ENCODE measurements at places on chromosomes 5 and 9.

DNA sequence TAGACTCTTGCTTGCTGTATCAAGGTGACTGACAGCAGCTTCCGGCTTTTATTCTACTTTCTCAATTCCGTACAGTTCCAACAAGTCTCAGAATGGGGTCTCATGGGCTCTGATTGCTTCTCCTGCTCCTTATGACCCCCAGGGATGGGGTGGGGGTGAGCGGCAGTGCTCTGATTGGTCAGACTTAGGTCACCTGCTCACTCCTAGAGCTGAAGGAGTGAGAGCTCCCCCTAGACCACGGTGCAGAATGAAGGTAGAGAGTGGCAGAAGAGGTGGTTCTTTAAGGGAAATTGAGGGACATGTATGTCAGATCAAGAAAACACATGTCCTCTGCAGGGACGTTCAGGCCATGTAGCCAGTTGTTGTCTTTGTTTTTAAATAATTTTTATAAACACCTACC, 115.2 kb downstream of the C9orf152 start:
- no peak for DNase-seq
- H3K36me3 ChIP-seq = no peaks in the 10 kb centered on the region
- no peak overlapping the region for H3K4me3 ChIP-seq
- no peaks in the 10 kb centered on the region for H3K27me3 ChIP-seq

DNA sequence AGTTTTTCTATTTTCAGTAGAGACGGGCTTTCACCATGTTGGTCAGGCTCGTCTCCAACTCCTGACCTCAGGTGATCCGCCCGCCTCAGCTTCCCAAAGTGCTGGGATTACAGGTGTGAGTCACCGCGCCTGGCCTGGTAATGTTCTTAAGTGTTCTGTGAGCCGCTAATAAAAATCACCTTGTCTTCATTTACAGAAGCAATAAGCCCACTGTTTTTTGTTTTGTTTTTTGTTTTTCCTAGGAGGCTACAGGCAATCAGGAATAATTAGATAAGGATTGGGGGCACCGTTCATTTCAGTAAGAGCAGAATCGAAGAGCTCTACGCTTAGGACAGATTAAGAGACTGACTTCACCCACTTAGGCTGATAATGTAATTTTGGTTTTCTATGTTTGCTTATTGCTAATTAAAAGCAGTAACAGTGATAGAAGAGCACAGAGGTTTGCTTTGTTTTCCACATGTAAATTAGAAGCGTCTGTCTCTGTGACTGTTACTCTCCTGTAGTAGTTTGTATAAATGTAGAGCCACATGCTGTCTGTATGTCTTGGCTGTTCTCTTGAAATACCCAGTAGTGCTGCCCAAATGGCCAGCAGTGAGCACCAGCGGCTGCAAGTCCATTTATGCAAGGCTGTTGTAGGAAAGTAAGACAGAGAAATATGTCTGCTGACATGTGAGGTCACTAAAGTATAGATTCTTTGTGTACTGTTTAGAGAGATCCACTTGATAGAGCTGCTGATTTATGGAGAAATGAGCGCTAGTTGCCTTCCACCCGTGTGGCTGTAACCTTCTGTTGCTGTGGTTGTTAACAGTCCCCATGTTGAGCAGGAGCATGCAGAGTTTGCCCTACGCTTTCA, 30.5 kb downstream of the TRIO start:
- peaks cover 5% of the 10 kb centered on the region for H3K4me1 ChIP-seq
- no peak overlapping the region for H3K4me3 ChIP-seq
- H3K36me3 ChIP-seq = no peaks in the 10 kb centered on the region
- H3K27ac ChIP-seq = no peak overlapping the region
- no peak for DNase-seq

- H3K27me3 ChIP-seq = no peaks in the 10 kb centered on the region
- no peak overlapping the region for H3K27ac ChIP-seq
- no peak for DNase-seq
- H3K36me3 ChIP-seq = no peaks in the 10 kb centered on the region
These were observed 103.3 kb downstream of the RPS23 start for GRCh38 chr5:82174919-82175219.

DNA sequence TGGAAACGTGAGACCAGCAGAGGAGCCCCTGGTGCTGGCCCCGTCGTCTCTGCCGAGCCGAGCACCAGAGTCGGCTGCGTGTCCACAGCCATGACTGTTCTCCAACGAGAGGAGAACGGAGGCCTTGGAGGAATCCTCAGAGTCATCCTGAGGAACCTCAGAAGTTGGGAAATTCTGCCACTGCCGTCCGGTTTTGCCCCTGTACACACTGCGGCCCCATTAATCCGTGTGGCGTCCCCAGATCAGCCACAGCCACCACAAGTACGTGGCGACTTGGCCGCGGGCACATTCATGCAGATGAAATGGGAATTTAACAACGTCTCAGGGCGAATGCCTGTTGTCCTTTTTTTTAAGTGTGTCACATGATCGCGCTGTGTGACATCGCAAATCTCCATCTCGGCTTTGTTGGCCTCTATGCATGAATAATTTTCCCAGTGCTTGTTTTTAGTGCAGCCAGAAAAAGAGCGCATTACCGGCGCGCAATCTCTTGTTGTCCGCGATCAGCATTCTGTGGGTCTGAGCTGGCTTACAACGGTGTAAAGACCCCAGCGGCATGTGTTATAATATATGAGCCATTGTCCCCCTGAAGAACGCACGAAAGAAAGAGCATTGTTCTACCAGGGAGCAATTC, 323.0 kb upstream of the IRX4 start:
- no peak overlapping the region for H3K4me3 ChIP-seq
- peaks cover 8% of the 10 kb centered on the region for H3K27me3 ChIP-seq
- H3K4me1 ChIP-seq = no peaks in the 10 kb centered on the region
- no peak for DNase-seq
- no peak overlapping the region for H3K27ac ChIP-seq

DNA sequence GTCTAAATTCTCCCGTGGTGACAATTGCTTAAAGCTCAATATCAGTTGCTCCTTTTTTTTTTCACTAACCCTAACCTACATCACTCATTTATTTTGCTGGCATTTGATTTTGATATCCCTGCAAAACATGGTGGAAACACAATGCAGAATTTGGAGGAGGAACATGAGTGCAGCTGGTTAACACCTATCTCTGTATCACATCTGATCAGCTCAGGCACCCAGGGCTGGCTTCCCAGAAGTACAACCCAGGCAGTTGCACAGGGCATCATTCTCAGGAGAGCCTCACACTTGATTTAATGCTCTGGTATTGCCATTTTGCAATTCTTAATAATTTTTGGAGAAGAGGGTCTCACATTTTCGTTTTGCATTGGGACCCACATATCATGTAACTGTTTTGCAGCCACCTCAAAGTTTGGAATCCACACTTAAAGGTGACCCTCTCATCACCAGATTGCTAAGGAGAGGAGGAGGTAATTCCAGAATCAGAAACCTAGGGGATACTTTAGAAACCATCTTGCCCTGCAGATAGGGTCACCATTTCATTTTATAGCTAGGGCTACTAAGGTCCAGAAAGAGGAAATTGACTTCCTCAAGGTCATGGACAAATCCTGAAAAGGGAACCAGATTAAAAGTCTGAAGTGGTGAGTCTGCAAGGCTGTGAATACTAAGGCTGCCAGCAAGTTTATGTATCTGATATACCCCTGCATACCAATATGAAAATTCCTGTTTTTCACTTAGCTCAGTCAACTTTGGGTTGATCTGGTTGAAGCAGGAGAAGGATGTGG, 19.3 kb upstream of the ADAM19 start:
- peak overlapping the region; percentile 13 for H3K4me3 ChIP-seq
- peak overlapping the region; percentile 79 for H3K27ac ChIP-seq
- H3K27me3 ChIP-seq = no peaks in the 10 kb centered on the region
- no peak for DNase-seq
- H3K36me3 ChIP-seq = peaks cover 14% of the 10 kb centered on the region

- H3K27me3 ChIP-seq = no peaks in the 10 kb centered on the region
- H3K27ac ChIP-seq = no peak overlapping the region
These were observed 105.7 kb downstream of the LURAP1L start for GRCh38 chr9:12880406-12881015.

GRCh38 chr5:113510836-113511451, 2.5 kb upstream of the YTHDC2 start:
- DNase-seq = no peak
- peaks cover 21% of the 10 kb centered on the region for H3K4me1 ChIP-seq
- H3K4me3 ChIP-seq = no peak overlapping the region
- peaks cover 4% of the 10 kb centered on the region for H3K36me3 ChIP-seq
- H3K27me3 ChIP-seq = peaks cover 13% of the 10 kb centered on the region
- H3K27ac ChIP-seq = no peak overlapping the region

DNA sequence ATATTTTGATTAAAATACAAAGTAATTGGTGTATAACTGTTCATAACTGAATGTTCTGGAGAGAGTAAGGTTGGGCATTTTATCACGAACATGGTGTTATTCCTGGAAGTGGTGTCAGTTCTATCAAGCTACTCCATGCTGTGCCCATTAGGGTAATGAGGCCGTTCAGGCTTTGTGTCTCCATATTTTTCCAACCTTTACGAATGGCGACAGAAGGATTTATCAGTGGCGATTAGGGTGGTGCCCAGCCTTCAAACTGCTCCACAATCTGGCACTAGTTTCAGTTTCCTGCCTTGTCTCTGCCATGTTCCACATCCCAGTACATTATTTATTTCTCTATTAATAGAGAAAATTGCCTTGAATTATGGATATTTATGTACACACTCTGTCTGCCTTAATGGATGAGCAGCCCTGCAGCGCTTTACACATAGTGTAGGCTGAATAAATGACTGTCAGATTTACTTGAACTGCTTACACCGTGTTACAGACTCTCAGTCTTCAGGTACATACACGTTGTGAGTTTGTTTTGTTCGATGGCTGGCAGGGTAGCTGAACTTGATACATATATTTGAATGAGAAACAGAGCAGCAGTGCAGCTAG, 23.9 kb upstream of the TMC1 start:
- no peaks in the 10 kb centered on the region for H3K36me3 ChIP-seq
- no peaks in the 10 kb centered on the region for H3K4me1 ChIP-seq
- H3K4me3 ChIP-seq = no peak overlapping the region
- no peak for DNase-seq

DNA sequence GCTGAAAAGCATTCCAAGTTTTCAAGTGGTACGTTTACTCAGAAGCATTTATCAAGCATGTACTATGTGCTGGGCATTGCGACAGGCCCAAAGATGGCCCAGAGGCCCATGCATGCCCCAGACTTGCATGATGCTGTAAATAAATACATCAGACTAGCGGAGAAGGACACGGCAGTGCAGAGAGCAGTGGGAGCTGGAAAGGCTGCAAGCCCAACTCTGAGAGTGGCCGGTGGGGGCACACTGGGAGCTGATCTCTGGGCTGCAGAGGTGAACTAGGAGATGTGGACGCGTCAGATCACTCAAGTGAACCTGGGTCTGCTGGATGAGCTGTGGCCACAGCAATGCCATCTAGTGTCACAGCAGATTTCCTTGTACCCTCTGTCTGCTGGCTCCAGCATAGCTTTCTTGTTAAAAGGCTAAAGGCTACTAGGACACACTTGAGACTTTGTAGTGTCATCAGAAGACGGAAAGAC, 246.9 kb downstream of the FANCC start:
- no peak overlapping the region for H3K27ac ChIP-seq
- no peak overlapping the region for H3K4me3 ChIP-seq

- H3K27me3 ChIP-seq = no peaks in the 10 kb centered on the region
- peaks cover 21% of the 10 kb centered on the region for H3K4me1 ChIP-seq
- no peaks in the 10 kb centered on the region for H3K36me3 ChIP-seq
- no peak overlapping the region for H3K27ac ChIP-seq
These were observed 84.0 kb downstream of the WNK2 start for GRCh38 chr9:93267681-93268505.

Data from activated CD4-positive, alpha-beta T cell treated with anti-CD3 and anti-CD28 coated beads for 36 hours (primary cell).